Cardiac ventricle fibroblast (primary cell): ENCODE measurements at places on chromosomes 13 and 19. TPM values are rescaled to one million over a fixed set of nuclear protein-coding genes. Genes with fewer than 3 reads are reported as not detected.

Gene FCHO1
- total RNA-seq, result 0.50 and 0.68 TPM in 2 replicates

Gene NEK5
- 0.06 TPM in 1 of 2 replicates, not detected in the other for total RNA-seq

Gene ASF1B
- total RNA-seq, result 3.7 and 6.3 TPM in 2 replicates

Gene UNC13A
- 0.06 TPM in 1 of 2 replicates, not detected in the other for total RNA-seq

Gene CTU1
- total RNA-seq, result 14.0 and 18.0 TPM in 2 replicates

Gene ZNF433
- total RNA-seq, result 4.2 and 6.7 TPM in 2 replicates

Gene NCAN
- not detected in 2 replicates for total RNA-seq

Gene CERS1
- 0.56 and 2.1 TPM in 2 replicates for total RNA-seq

Gene FPR3
- 0.44 TPM in 1 of 2 replicates, not detected in the other for total RNA-seq

Gene PLK5
- total RNA-seq, result not detected in 2 replicates

Gene ADGRL1
- total RNA-seq, result 22.0 and 22.7 TPM in 2 replicates

Gene KLHL1
- total RNA-seq, result not detected in 2 replicates

Gene DOCK6
- 24.7 and 29.5 TPM in 2 replicates for total RNA-seq

Gene SIGLEC11
- total RNA-seq, result not detected in 2 replicates

Gene KLF1
- not detected in 2 replicates for total RNA-seq
